Central memory CD4-positive, alpha-beta T cell (primary cell): ENCODE measurements at places on chromosomes 4 and X.
A peak's percentile ranks its signal among the peaks of the same experiment; 100 is the strongest.

DNA sequence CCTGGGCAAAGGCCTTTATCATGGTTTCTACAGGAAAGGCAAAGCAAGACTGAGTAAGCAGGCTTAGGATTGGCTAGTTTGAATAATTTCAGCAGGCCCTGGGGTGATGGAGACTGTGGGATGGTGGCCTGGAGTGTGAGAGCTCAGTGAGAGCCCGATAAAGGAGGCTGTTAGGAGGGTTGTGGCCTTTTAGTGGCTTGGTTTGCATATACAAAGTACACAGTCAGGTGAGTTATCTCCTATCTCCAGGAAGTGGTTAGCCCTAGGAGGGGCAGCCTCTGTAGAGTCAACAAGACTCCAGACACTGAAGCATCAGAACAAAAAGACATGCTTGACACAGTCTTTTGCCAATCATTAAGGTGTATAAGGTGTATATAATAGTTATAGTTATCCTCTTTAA lies 157.2 kb downstream of the CFAP299 start:
- DNase-seq, result peak; percentile 79

DNA sequence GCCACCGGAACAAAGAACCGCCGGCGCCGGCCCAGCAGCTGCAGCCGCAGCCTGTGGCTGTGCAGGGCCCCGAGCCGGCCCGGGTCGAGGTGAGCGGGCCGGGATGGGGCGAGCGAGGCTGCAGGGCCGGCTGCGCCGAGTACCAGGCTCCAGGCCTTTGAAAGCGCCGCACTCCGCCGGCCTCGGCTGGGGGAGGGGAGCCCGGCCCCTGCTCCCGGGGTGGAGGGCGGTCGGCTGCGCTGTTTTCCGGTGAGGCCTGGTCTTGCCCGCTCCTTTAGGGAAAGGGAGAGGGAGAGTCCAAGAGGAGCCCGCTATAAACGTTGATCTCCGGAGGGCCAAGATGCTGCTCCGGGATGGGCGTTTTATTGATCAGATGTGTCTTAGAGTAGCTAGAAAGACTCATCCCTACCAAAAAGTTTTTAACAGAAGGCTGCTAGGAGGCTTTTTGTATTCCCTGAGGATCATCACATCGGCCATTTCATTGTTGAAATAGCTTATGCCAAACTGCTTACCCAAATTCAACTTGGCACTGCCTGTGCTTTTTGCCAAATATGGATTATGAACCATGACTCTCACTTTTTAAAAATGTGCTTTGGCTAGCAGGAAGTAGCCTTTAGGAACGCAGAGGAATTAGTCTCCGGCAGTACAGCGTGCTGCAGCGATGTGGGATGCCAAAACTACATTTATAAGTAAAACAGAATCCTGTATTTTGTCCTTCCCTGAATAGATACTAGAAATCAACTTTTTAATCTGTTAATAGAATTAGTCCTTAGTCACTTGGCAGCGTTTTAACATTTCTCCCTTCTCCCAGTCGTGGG lies 760 bp downstream of the TMEM165 start:
- peak; percentile 9 for DNase-seq

- no peak for DNase-seq
Observed at GRCh38 chr4:126776361-126776760, 856.4 kb upstream of the INTU start.

DNA sequence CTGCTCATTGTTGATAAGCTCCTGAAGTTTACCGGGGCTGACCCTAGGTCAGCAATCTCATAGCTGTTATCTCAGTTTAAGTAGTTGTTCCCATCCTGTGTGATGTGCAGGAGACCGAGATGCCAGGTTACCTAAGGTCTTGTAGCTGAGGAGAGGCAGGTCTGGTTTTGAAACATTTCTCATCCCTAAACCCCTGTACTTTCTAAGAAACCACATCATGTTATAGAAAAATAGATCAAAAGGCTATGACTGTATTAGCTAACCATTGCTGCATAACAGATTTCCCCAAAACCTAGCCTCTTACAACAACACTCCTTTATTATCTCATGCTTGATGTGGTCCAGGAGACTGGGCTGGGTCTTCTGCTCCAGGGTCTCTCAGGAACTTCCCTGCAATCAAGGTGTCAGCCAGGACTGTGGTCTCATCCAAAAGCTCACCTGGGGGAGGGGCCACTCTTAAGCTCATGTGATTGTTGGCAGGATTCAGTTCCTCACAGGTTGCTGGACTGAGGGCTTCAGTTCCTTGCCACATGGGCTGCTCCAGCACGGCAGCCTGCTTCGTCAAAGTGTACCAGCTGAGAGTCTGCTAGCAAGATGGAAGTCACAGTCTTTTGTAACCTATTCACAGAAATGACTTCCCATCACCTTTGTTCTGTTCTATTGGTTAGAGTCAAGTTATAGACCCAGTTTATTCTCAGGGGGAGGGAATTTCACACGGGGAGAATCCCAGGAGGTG lies 60.9 kb upstream of the CLCN4 start:
- no peak for DNase-seq

GRCh38 chr4:152479428-152480026 lies 56.4 kb downstream of the FBXW7 start:
- no peak for DNase-seq

DNA sequence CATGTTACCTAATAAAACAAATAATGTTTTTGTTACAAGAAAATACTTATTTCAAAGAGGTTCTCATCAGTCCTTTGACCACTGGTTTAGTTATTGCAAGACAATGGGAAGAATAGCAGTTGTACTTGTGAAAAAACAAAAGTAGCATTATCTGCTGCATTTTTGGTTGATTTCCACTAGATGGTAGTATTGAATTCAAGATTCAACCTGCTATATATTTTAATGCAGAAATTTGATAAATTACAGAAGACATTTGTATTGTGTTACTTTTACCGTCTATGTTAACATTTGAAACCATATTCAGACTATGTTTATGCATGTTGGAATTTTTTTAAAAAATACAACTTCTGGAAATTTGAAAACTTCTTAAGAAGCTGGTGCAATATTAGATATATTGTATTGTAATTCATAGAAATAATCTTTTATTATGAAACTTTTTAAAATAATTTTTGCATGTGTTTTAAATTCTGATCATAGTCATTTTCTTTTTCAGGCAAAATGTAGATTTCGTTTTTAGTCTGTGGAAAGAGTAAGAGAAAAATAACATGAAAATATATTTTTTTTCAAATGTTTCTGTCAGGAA lies 56.4 kb downstream of the SPCS3 start:
- DNase-seq, result no peak

GRCh38 chr4:54230484-54231418 lies 1.7 kb downstream of the PDGFRA start:
- DNase-seq, result no peak

DNA sequence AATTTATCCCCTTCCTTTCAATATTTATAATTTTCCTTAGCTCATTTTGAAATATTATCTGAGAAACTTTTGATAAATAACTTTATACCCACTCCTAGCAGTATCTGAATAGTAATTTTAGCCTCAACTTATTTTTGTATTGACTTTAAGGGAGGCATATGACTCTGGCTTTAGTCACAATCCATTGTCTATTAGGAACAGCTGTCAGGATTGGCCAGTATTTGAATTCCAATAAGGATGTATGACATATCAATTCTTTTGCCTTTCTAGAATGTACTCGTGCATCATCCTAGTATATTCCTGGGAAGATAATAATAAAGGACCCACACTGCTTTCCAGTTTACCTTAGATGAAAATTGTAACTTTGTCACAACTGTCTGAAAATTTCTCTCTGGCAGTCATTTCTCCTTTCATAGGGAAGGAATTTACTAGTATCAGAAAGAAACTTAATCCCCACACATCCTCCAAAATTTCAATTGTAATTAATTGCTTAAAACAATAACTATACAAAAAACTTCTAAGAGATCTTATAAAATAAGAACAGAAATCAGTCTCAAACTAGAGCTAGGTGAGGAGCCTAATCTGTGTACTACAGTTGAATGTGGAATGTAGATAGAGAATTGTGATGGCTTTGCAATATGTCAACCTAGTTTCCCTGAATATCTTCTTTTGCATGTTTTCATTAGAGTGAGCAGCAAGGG lies 121.0 kb upstream of the EPHA5 start:
- no peak for DNase-seq

DNA sequence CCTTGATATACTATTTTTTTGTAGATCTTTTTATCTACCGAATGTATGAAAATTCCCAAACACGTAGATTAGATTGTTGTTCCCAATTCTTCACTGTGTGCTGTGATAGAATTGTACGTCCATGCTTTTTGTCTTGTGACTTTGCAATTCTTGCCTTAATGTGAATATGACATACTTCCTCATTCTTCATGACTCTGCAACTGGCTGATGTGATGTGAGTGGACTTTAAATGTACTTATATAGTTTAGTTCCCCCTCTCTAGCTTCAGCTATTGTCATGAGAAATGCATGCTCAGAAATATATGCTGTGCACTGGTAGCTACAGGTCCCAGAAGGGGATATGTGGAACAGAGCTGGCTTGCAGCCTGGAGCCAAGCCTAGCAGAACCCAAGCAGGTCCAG lies 89.4 kb downstream of the FTHL17 start:
- DNase-seq, result no peak

DNA sequence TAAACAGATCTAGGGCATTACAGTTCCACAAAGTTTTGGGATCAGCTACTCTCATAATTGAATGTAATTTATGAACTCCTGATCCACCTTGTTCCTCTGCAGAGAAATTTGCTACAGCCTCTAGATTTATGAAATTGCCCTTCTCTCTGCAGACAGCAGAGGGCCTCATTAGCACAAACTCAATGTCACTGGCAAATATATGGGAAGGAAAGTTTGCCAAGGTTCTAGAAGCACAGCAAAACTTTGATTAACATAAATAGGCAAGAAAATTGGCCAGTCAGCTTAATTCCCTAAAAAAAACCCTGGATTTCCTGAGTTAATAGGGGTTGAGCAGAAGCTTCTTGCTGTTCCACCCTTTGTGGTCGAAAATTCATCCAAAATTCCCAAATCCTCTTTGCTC lies 31.5 kb downstream of the PRPS1 start:
- peak; percentile 42 for DNase-seq

GRCh38 chrX:11688201-11688600 lies 22.5 kb upstream of the ARHGAP6 start:
- DNase-seq, result no peak

- no peak for DNase-seq
Observed at GRCh38 chr4:11214281-11214680, 214.4 kb downstream of the HS3ST1 start.

DNA sequence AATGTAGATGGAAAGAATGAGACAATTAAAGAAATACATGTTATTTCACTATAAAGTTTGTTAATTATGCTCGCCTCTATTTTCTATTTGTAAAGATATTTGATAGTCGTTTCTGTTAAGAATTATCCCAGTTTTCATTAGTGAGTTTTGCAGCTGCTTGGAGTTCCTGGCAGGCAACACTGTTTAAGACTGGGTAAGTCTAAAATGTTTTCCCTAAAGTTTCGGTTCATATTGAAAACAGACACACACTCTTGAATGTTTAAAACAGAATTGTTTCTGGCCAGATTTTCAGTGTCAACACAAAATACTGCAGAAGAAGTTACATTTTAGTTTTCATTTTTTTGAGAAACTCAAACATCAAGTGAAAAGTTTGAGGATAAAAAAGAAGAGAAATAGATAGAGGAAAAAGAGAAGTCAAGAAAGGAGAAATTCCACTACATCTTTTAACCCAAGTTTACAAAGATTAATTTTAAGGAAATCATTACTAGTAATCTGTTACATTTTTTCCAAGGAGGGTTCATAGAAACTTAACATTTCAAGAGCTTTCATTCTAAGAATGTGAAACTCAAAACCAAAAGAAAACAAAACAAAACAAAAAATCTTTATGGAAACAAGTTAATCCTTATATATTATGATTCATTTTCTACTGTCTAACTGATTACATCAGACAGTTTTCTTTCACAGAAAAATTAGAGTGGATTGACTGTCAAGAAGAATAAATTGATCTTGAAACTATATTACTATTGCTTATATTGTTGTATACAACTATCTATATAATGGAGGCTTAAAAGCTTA lies 305.5 kb downstream of the FAT4 start:
- no peak for DNase-seq

DNA sequence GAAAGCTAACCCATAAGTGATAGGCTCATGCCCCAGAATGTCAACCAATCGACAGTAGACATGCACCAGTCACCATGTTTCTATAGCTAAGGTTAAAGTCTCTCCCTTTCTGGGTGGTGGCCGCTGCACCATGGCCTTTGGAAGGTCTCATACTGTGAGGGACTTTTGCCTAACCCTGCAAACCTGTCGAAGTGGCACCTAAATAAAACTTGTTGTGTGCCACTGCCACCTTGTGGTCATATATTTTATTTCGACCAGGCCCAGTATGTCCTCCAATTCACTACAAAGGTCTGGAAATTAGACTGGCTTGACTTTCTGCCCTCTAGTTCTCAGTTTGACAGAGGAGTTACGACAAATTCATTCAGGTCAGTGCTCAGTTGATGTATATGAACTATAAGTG lies 163.1 kb downstream of the SMARCA1 start:
- peak; percentile 18 for DNase-seq

DNA sequence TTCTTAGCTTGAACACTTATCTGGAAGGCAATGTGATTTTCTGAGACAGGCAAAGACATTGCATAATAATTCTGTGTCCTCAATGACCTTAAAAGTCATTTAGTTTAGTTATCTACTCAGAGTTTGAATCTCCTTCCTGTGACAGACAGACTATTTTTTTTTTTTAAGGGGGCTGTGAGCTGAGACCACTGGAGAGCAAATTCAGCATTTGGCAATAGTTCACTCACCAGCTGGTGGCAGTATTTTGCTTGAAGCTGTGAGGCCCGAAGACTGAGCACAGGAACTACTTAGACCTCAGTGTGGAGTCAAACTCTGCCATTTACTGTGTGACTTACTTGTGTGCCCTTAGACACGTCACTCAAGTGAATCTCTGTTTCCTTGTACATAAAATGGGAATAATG lies 22.9 kb upstream of the CPE start:
- no peak for DNase-seq

GRCh38 chr4:128379860-128380259 lies 92.2 kb upstream of the PGRMC2 start:
- no peak for DNase-seq

- no peak for DNase-seq
Observed at GRCh38 chr4:112808001-112808400, 171.1 kb downstream of the LARP7 start.

- no peak for DNase-seq
Observed at GRCh38 chr4:183797011-183797444, 108.1 kb upstream of the STOX2 start.

GRCh38 chr4:74638001-74638400 lies 156.3 kb downstream of the BTC start:
- no peak for DNase-seq
